ENCODE measurements at places on chromosomes 7 and 10. TPM values are rescaled to one million over a fixed set of nuclear protein-coding genes. Genes with fewer than 3 reads are reported as not detected.

The CADPS2 gene
- not detected for total RNA-seq

The IGF2BP3 gene
- not detected for total RNA-seq

The ANK3 gene
- total RNA-seq: 9.0 TPM

The SPDYE5 gene
- total RNA-seq: 0.25 TPM

The SLC39A12 gene
- not detected for total RNA-seq

The CFAP46 gene
- total RNA-seq: not detected

The LLCFC1 gene
- not detected for total RNA-seq

The WEE2 gene
- 0.22 TPM for total RNA-seq

The COL13A1 gene
- not detected for total RNA-seq

The TMEM213 gene
- total RNA-seq: not detected

The STX1A gene
- total RNA-seq: 18.2 TPM

The GPR158 gene
- not detected for total RNA-seq

The GNG11 gene
- total RNA-seq: not detected

The PRPS1L1 gene
- total RNA-seq: not detected

The EZH2 gene
- total RNA-seq: 32.7 TPM

The ZNF853 gene
- 4.2 TPM for total RNA-seq

The TUBAL3 gene
- not detected for total RNA-seq

The NUDT13 gene
- 0.71 TPM for total RNA-seq

The SORBS1 gene
- 3.0 TPM for total RNA-seq

The LANCL2 gene
- total RNA-seq: 10.5 TPM

The HGF gene
- total RNA-seq: not detected

The SKIDA1 gene
- total RNA-seq: not detected

The CRPPA gene
- 1.2 TPM for total RNA-seq

The HSPA12A gene
- 0.08 TPM for total RNA-seq

Measured in CD8-positive, alpha-beta T cell (primary cell).